T-helper 17 cell (primary cell): ENCODE measurements at places on chromosomes 5 and 9.

DNA sequence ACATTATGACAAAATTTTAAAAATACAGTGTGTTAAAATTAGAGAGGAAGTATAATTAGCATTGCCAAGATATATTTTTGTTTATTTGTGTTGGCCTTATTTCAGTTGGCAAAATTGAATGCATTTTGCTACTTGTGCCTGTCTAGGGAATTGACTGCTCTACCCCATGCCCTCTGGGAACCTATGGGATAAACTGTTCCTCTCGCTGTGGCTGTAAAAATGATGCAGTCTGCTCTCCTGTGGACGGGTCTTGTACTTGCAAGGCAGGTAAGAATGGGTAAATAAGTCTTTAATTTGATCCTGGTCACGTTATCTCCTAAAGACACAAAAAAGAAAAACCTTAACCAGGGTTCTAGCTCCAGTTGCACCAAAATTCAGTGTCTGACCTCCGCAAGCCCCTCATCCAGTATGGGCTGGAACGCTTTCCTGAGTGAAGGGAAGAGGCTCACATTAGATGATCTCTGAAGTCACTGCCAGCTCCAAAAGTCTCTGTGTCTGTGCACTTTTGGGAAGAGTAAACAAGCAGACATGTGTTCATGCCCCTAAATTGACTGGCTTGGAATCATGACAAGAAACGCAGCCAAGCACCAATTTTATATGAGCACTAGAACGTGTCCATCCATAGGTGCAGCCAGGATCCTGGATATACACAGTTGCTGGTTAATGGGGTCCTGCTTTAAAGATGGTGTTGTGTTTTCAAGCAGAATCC, 98.3 kb upstream of the PRRC1 start:
- no peak for DNase-seq

GRCh38 chr9:125948887-125949596, 201.9 kb downstream of the PBX3 start:
- no peak for DNase-seq

DNA sequence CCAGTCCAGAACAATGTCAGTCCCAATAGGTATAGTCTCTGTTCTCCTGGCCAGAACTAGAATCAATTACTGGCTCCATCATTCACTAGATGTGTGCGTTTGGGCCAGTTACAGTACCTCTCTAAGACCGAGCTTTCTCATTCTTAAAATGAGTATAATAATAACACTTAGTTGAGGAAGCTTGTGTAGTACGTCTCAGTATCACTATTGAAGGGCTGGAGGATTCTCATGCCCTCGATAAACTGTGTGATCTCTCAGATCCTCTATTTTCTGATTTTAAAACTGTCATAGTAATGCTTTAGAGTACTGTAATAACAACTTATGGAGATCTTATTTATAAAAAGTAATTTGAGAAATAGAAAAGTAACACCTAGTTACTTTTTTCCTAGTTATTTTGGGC, 50.7 kb downstream of the CDKN2A start:
- no peak for DNase-seq

- no peak for DNase-seq
These were observed 499.5 kb upstream of the BRINP1 start for GRCh38 chr9:119868694-119869093.

DNA sequence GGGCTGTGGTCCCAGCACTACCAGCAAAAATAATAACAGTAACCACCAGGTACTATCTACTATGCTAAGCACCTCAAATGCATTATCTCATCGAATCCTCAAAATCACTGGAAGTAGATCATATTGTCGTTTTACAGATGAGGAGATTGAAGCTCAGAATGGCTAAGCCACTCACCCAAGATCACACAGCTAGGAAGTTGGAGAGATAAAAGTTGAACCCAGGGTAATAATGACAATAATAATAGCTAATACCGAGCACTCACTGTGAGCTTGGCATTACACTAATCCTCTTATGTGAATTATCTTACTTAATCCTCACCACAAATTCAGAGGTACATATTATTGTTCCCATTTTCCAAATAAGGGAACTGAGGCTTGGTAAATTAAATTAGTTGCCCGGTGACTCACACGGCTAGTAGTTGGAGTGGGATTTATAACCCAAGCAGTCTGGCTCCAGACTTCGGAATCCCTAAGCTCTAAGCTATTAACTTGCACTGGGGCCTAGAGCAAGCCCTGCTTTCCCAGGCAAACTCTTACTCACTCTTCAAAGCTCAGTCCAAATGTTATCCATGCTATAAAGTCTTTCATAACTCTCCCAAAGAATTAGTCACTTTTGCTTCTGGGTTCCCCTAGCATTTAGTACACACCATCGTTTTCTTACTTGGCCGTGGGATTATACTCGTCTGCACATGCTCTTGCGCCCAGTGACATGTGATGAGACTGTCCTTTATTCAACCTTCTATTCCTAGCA, 3.8 kb downstream of the ARSI start:
- no peak for DNase-seq

DNA sequence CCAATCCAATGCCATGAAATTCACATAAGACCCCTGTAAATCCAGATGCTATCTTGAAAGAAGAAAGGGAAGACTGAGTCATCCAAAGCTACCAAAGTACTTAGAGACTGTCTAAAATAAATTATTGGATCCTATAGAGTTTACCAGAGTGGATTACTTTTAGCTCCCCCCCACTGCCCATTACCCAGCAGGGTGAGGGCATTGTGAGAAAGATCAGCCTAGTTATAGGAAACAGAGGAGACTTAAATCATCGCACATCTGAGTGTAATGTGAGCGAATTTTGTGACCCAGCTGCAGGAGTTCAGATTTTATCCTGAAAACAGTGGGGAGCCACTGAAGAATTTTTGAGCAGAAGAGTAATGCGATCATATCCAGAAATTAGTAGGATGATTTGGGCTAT, 1.6 kb upstream of the ENHO start:
- DNase-seq = no peak
